ENCODE measurements at places on chromosomes 5 and 9.
A peak's percentile ranks its signal among the peaks of the same experiment; 100 is the strongest.

DNA sequence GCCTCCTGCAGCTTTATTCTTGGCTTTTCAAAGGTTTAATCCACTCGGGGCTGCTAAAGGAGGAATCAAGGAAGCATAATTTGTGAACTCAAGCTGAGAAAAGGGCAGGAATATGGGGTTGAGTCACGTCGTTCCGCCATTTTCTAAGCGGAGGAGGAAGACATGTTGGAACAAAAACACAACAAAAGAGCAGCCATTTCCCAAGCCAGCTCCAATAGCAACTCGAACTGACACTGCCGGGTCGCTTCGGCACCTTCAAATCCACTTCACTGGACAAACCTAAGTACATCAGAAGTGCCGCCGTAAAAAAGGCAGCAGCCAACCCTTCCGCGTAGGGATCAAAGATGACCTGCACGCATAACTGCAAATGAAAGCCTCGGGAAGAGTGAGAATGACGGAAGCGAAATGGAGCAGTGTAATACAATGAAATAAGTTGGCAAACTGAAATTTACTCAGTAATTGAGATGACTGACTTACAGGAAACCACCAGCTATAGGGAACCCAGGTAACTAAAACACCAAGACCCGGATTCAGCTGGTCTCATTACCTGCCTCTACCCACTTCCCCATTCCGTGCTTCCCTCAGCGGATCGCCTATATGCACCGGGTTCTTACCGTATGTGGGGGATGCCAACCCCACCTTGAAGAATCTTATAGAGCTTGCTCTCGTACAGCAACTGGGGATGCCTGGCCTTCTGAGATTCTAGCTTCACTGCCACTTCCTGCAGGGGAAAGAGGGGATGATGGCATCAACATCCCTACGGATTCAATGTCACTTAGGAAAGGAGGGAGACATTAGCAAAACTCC, 1.6 kb downstream of the CSNK1A1 start:
- peak; percentile 33 for DNase-seq

DNA sequence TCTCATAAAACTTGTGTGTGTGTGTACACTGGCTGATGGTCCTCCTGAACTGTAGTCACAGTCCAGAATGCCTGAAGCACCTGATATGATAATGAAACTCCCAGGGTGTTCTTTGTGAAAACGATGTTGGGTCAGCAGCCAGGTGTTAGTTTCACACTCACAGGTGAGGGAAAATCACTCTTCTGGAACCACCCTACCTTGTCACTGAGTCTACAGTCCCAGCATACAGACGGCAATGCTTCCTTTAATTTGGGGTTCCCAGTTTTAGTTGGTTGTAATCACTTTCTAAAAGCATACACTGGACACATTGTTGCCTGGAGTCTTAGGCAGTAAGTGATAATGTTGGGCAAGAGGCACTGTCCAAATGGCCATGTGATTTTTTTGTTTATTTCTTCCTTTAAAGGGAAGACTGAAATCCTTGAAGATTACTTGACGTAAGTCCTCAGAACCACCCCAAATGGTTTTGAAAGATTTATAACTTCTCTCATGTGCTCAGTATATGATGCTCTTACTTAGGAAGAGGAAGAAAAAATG, 18.2 kb upstream of the MGAT1 start:
- no peak for DNase-seq

- DNase-seq, result no peak
These were observed 423.7 kb upstream of the ST8SIA4 start for GRCh38 chr5:101326766-101327165.

DNA sequence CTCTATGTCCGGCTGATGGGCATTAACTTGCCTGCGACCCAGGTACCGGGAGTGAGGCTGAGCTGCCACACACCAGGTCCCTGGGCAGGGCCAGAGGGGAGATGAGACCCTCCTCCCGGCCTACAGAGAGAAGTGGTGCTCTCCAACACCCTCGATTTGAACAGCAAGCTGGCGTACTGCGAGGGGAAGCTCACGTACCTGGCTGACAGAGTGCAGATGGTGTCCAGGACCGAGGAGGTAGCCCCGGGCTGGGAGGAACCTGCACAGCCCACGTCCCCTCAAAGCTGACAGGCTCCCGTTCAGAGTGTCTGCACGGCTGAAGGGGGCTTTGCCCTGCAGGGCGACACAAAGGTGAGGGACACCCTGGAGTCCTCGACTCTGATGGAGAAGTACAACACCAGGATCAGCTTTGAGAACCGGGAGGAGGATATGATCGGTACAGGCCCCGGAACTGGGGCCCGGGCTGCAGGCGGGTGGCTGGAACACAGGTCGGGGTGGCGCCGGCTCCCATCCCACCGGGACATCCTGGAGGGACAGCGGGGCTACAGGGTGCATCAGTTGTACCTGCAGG, 1.0 kb upstream of the RABL6 start:
- DNase-seq, result no peak

DNA sequence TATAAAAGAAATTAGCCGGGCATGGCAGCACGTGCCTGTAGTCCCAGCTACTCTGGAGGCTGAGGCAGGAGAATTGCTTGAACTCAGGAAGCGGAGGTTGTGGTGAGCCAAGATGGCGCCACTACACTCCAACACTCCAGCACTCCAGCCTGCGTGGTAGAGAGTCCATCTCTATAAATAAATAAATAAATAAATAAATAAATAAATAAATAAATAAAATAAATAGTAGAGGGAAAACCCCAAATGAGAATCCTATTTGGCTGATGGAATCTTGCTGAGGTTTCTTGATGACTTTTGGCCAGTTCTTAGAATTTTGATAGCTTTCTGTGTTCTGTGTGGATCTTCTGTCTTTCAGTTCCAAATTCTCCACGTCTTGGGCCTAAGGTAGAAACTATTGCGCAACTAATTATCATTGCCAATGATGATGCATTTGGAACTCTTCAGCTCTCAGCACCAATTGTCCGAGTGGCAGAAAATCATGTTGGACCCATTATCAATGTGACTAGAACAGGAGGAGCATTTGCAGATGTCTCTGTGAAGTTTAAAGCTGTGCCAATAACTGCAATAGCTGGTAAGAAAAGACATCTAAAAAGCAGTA, 126.9 kb downstream of the ADGRV1 start:
- DNase-seq, result no peak

- DNase-seq, result no peak
These were observed 124.0 kb downstream of the CETN3 start for GRCh38 chr5:90285581-90285980.

DNA sequence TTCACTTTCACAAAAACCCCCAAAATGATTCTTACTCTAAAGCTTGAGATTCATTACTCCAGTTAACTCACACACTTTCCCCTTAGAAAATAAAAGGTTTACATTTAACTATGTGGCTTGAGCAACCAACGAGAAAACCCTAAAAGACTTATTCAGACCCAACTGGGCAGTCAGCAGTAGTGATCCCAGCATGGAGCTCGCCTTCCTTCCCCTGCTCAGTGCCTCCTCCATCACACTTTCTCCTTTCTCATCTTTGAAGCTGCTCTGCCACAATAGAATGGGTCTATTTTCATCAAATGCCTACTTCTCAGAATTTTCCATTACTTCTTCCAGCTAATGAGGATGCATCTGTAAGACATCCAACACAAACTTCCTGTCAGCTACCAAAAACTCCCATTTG, 29.1 kb downstream of the RORB start:
- DNase-seq, result no peak

DNA sequence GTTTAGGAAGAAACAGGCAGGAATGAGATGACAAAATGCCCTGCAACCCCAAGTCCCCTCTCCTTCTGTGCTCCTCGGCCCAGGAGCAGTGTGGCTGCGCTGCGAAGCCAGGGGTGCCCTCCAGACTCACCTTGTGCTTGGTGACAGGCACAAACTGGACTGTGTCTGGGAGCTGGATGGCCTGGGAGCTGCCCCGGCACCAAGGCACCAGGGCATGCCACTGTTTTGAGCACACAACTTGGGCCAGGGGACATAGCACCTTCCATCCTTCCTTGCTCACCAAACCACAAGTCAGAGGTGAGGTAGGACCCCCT, 51.1 kb downstream of the PRRT1B start:
- no peak for DNase-seq

DNA sequence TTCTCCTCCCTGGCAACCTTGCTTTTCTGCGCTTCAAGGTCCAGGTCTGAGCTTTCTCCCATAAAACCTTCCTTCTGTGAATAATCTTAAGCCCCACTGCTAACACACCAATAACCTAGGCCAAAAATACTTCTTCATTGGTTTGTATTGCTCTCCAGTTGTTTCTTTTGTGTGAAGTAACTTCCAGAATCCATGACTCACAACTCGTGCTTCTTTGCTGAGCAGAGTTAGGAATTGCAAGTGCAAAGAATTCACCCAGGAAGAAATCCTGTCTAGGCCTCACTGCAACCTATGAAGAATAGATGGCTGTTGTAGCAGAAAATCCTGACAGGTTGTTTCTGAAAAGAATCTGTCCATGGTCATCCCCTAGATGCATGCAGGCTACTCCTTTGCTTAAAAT, 295.7 kb downstream of the MED10 start:
- no peak for DNase-seq

- no peak for DNase-seq
These were observed 155.9 kb downstream of the MED27 start for GRCh38 chr9:131923766-131924165.

DNA sequence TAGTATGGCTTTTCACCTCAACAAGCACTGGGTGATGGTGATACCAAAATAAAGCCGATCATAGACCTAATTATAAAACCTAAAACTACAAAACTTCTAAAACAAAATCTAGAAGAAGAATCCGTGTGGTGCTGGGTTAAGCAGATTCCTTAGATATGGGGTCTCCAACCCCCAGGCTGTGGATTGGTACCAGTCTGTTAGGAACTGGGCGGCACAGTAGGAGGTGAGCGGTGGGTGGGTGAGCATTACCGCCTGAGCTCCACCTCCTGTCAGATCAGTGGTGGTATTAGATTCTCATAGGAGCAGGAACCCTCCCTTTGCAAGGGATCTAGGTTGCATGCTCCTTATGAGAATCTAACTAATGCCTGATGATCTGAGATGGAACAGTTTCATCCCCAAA, 33.2 kb downstream of the MRPS27 start:
- DNase-seq, result no peak

- DNase-seq, result no peak
These were observed 414.3 kb upstream of the PAPPA start for GRCh38 chr9:115739096-115739875.

DNA sequence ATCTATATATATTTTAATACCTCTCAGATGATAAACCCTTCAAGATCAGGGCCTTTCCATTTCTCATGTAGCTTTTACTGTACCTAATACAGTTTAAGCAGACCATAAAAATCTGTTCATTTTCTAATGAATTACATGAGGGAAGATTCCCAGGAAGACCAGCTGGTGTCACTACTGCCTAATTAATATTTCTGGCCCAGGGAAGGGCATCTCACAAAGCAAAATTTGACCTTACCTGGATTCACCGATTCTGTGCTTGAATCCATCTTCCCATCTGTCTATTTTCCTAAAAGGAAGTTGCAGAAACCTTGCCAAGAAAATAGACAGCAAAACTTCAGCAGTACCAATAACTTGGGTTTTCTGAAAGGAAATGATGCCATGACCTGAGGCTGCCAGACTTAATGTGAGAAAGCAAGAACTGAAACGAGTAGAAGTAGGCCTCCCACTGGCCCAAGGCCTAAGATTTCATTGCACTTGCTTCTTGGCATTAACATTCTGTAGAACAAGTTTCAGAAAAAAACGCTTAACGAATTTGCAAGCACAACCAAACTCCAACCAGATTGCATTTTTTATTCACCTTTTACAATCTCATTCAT, 83.0 kb upstream of the GLIS3 start:
- DNase-seq, result no peak
